ENCODE measurements at places on chromosomes 3 and 15. TPM values are rescaled to one million over a fixed set of nuclear protein-coding genes. Genes with fewer than 3 reads are reported as not detected.

GRCh38 chr3:66803721-66804695 lies 194.1 kb upstream of the KBTBD8 start:
- no peak overlapping the region for H3K4me3 ChIP-seq
- no peaks in the 10 kb centered on the region for H3K4me1 ChIP-seq
- H3K27ac ChIP-seq, result no peak overlapping the region
- H3K27me3 ChIP-seq, result peaks cover 12% of the 10 kb centered on the region
- peak; percentile 35 for DNase-seq

DNA sequence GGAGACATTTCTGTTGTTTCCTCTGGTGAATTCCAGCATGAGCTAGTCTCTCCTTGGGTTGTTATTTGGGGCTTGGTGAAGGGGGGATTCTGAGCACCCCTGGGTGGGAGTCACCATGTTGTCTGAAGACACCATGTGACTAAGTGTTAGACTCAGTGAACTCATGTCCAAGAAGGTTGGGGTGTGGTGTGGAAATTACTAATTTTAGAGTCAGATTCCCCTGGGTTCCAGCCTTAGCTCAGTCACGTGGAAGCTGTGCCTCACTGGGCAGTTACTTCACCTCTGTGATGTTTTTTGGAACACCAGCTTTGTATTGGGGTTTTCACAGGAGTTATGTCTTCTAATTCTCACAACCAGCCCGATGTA lies 171.5 kb downstream of the RPLP1 start:
- no peak overlapping the region for H3K27ac ChIP-seq
- no peaks in the 10 kb centered on the region for H3K36me3 ChIP-seq
- H3K4me1 ChIP-seq, result peaks cover 6% of the 10 kb centered on the region
- no peak overlapping the region for H3K4me3 ChIP-seq
- H3K27me3 ChIP-seq, result no peaks in the 10 kb centered on the region

DNA sequence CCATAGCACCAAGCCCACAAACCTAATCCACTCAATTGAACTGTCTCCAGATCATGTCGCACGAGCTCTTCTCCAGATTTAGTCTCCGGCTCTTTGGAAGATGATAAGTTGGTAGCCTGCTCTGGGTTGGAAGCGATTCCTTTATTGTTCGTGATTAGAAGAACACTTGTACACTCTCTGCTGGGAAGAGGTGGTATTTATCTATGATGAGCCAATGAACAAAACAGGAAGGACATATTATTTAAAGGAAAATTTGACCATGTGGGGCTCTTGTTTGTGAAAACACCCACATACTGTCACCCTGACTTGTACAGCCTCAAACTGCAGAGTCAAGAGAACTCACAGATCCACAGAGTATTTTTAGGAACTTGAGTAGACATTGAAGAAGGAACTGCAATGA lies 54.4 kb downstream of the MYZAP start:
- no peak overlapping the region for H3K4me3 ChIP-seq
- no peak overlapping the region for H3K27ac ChIP-seq
- no peak for DNase-seq

DNA sequence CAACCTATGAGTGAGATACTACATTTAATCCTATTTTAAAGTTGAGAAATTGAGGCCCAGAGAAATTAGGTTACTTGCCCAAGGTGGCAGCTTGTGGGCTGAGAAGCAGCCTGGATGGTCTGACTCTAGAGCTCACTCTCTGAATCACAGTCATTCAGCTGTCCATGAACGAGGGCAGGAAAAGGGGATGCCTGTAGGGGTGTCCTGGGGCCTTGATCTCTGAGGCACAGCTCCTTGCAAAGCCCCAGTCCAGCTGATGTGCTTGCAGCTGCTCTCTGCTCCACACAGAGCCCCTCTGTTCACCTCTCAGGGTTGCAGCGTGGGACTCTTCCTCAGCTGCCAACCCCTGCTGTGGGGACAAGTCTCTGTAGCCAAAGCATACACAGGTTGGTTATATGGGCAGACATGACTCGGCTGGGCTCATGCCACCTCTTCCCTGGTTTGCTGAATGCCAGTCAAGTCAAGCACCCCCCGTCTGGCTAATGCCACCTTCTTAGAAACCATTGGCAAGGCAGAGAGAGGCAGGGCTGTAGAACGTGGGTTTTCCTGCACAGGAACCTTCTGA lies 56.8 kb downstream of the GASK1A start:
- no peak overlapping the region for H3K4me3 ChIP-seq
- H3K4me1 ChIP-seq, result peaks cover 12% of the 10 kb centered on the region

Gene NCBP2
- 98.3 TPM for total RNA-seq

Gene CCDC39
- not detected for total RNA-seq

Gene ALG1L2
- not detected for total RNA-seq

Gene TMC3
- not detected for total RNA-seq

Gene NPAP1
- total RNA-seq, result not detected

Gene DAZL
- total RNA-seq, result not detected

Measured in activated naive CD4-positive, alpha-beta T cell treated with anti-CD3 and anti-CD28 coated beads for 36 hours (primary cell).